Stimulated activated CD8-positive, alpha-beta memory T cell treated with anti-CD3 and anti-CD28 coated beads, Interleukin-4, amount 100 ng/mL, for 24 hours (primary cell): ENCODE measurements at places on chromosomes 3 and 15.

DNA sequence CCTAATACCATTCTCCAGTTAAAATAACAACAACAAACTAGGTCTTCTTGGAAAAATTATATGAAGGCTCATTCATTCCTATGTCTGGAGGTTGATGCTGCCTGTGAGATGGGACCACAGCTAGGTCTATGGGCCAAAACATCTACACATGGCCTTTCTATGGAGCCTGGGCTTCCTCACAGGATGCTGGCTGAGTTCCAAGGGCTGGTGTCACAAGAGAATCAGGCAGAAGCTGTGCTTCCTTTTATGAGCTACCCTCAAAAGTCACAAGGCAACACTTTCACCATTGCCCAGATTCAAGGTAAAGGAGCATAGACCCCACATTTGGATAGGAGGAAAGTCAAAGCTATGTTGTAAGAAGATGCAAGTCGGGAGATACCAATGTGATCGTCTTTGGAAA lies 4.6 kb upstream of the RTP2 start:
- DNase-seq, result no peak

- no peak for DNase-seq
Measured at GRCh38 chr3:59280113-59280512, 230.3 kb upstream of the CFAP20DC start.

GRCh38 chr3:69823743-69824142 lies 84.5 kb downstream of the MITF start:
- DNase-seq, result no peak

GRCh38 chr3:96931119-96931862 lies 116.9 kb downstream of the EPHA6 start:
- no peak for DNase-seq

DNA sequence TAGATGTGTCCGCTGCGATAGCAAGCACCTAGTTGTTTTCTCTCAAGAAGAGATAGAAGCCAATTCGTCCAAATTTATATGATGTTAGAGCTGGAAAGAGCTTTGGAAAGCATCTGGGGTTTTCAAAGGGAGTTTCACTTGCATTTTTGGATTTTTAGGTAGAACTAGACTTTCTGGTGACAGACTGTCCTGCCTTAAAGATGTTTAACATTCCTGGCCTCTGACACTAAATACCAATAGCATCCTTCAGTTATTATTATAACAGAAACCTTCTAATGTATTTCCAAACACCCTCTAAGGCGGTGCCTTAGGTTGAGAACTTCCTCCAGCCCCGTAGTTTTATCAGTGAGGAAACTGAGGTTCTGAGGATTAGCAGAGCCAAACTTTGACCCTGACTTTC lies 305.3 kb downstream of the SATB1 start:
- no peak for DNase-seq

- no peak for DNase-seq
Measured at GRCh38 chr3:188315553-188315952, 161.6 kb downstream of the LPP start.

- peak; percentile 11 for DNase-seq
Measured at GRCh38 chr15:29089731-29090616, 179.6 kb downstream of the NSMCE3 start.

DNA sequence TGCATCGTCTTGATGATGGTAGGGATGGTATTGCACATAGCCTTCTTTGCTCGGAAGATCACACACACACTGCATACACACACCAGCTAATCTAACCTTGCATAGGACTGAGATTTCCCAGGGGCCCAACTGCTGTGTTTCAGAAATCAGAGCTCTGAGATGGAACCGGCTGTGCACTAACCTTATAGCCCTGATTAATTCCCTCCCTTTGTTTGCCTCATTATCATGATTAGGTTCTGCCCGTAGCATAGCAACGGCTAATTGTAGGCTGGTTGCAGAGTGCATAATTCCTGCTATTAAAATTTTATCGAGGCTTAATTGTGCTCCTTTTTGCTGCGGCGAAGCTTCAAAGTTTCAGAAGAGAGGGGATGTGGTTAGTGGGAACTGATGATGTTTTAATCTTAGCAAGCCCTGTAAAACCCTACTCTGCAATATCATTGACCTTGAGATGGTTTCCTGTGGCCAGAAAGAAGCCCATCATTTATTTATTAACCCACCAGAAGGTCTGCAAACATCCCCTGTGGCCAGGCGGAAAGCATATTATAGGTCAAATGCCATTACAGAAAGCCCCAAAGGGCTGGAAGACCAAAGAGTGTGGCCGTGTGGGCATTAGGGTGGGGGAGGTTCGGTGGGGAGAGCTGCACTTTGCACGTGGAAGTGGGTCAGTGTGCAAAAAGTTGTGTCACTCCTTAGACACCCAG lies 56.2 kb upstream of the GLCE start:
- no peak for DNase-seq

DNA sequence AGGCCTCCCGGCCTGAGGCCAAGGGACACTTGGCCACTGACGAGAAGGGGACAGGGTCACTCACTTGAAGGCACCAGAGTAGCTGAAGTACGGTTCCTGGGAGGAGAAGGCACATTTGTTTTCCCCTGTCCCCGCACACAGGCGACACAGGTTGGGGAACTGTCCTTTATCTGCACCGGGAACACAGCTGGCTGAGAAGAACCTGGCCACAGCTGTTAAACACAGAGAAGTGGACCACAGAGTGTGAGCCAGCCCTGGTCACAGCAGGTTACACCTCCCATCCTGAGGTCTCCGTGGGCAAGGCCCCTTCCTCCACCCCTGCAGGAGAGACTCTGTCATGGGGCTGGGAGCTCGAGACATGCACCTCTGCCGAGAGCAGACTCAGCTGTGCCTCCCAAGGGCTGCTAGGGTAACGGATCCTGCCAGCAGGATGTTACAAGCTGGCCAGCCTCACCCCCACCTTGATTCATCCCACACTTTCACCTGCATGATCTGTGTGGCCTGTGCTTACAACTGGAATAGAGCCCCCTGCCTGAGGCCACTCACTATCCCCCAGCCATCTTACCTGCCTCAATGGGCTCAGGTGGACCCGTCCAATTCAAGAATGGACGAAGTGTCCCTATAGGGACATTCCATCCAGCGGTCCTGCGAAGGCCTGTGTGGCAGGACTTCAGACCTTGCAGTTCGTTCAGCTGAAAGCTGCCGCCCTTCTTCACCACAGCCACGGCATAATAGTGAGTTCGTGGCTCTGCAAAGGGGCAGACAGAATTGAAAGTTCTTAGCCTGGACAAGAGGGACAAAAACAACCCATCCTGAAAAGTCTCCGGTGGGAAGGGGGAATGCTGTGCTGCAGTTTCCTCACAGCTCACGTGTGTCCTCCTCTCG lies 9.2 kb downstream of the LTF start:
- DNase-seq, result no peak
